Stimulated activated CD4-positive, alpha-beta T cell treated with anti-CD3 and anti-CD28 coated beads, TNF-alpha, amount 100 ng/mL, for 1 hour (primary cell): ENCODE measurements at places on chromosomes 13 and 19.
A peak's percentile ranks its signal among the peaks of the same experiment; 100 is the strongest.

DNA sequence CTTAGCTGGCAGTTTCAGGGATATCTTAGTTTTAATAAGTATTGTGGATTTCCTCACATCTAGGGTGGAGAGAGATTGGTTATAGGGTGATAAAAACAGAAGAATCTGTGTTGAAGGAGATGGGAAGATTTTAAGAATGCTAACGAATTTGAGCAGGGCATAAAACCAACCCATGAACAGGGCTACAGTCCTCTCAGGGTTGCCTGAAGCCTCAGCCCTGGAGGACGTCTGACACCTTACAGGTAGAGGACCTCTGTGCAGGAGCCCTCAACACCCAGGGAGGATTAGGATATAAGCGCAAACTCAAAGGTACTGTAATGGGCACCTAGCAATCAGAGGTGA, 461 bp upstream of the WASF3 start:
- DNase-seq, result no peak

- DNase-seq, result no peak
Observed at GRCh38 chr19:55451965-55452748, 9.1 kb upstream of the SHISA7 start.

DNA sequence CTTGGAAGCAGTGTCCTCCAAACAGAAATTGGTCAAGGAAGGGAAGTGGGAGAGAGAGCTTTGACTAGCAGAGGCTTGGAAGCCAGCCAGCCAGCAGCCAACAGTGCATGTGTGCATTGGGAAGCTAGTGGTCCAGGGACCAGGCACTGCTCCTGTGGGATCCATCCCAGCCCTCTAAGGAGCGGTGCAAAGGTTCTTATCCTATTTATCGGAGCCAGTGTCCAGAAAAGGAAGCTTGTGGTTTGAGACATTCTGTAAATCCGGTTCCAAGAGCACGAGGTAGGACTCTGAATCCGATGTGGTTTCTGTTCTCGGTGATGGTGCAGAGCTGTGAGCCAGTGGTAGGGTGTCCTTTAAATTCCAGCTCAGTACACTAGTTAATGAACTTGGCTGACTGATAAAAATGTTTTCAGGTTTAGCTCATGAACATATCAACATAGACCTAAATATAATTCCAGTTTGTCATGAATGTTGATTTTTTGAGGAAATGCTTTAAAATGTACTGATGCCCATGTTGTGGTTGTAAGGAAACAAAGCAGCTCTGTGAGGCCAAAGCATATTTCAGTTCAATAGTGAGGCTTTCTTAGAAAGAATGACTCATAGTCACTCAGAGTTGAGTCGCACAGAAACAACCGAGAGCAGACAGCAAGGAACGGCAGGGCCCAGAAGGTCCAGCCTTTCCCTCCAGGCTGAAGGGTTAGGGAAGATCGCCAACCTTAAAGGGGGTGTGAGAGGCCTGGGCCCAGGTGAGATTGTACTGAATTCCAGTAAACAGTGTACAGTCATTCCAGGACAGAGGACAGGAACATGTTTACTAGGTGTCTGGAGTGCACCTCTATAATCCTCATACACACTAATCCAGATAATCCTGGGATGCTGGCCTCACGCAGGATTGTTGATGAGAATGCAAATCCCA, 21.5 kb upstream of the GARRE1 start:
- no peak for DNase-seq

DNA sequence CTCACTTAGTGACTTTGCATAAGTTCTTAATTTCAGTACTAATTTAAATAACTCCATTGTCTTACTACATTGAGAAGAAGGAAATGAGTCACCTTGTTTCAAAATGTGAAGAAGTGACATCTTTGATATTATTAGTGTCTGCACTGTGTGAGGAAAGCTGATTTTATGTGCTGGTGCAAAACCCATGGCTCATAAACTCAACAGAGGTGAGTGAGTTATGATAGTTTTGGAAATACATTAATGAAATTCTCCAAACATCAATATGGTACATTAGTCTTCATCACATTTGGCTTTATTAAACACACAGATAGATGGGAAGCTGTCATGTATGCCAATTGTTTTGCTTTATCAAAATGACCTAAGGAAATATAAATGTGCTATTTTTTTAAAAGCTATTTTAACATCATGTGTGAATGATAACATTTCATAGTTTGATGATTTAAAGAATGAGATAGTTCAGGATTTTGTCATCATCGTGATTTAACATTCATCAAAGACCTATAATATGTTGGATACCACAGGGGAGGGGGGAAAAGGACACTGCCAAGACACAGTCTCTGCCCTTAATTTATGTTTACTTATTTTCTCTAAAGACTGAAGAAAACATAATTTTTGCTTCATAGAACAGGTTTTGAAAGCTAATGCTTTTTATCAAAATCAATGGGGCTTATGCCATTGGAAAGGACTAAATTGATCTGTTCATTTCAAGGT, 902.3 kb upstream of the SLITRK1 start:
- DNase-seq, result no peak

GRCh38 chr13:64371045-64371444, 2859.1 kb downstream of the PCDH9 start:
- DNase-seq, result no peak

DNA sequence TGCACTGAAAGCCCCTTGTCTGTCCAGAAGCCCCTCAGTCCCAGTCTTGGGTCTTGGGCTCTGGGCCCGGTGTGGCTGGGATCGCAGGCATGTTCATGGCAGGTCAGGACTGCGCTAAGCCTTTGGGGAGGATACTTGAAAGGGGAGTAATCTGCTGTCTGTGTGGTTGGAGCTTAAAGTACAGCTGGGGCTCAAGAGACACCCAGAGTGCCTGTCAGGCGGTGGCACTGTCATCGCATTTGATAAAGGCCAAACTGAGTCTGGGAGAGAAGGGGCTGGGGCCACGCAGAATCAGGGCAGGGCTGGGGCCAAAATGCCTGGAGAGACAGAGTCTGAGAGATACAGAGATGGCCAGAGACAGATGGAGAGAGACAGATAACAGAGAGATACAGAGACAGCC, 4.2 kb upstream of the CILP2 start:
- no peak for DNase-seq

GRCh38 chr13:46473806-46474205, 79.2 kb upstream of the LRCH1 start:
- no peak for DNase-seq

- no peak for DNase-seq
Observed at GRCh38 chr13:75936791-75937190, 300.7 kb downstream of the LMO7 start.

- DNase-seq, result no peak
Observed at GRCh38 chr13:98657506-98658085, 80.7 kb upstream of the STK24 start.

DNA sequence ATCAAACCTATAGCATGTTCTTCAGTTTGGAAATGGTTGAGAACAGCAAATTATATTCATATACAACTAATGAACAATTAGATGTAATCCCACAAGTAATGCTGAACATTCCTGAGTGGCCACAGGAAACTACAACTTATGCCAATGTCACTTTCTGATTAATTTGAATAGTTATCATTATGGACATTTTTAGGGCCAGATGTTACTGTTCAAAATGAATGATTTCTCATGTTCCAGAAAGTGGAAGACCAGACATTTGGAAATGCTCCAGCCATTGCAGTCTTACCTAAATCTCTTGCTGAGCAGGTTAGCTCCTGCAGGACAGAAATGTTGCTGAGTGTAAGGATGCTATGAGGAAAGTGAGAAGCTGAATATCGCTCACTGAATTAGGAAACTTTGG, 819.8 kb downstream of the PCDH9 start:
- DNase-seq, result no peak

GRCh38 chr19:35447606-35448469, at the start of gene FFAR2:
TSS of gene FFAR2 (plus strand) at chr19:35448257. CDS start at chr19:35449715, 1,458 bp downstream.
- no peak for DNase-seq

- peak; percentile 66 for DNase-seq
Observed at GRCh38 chr19:6772028-6772865, at the start of gene VAV1. TSS of gene VAV1 (plus strand) at chr19:6772708. CDS start at chr19:6772808, 100 bp downstream.

- DNase-seq, result no peak
Observed at GRCh38 chr19:30807278-30807677, 435.1 kb downstream of the ZNF536 start.

GRCh38 chr13:87656306-87656705, 14.9 kb upstream of the SLITRK5 start:
- no peak for DNase-seq

DNA sequence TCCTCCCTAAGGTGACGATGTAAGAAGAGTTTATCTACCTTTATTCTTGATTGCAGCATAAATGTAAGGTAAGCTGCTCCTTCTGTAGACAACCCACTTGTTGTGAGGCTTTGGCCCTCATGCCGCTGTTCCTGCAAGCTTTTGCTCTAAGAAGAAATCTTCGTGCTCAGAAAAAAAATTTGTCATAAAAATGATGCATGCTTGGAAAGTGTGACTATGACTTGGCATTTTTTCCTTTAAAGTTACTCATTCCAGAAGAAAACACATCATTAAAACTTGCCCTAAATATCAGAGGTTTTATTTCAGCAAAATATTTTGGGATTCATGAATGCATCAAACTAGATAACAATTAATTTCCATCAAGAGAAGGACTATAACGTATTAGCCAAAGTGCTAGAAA, 39.8 kb downstream of the KCTD12 start:
- no peak for DNase-seq

DNA sequence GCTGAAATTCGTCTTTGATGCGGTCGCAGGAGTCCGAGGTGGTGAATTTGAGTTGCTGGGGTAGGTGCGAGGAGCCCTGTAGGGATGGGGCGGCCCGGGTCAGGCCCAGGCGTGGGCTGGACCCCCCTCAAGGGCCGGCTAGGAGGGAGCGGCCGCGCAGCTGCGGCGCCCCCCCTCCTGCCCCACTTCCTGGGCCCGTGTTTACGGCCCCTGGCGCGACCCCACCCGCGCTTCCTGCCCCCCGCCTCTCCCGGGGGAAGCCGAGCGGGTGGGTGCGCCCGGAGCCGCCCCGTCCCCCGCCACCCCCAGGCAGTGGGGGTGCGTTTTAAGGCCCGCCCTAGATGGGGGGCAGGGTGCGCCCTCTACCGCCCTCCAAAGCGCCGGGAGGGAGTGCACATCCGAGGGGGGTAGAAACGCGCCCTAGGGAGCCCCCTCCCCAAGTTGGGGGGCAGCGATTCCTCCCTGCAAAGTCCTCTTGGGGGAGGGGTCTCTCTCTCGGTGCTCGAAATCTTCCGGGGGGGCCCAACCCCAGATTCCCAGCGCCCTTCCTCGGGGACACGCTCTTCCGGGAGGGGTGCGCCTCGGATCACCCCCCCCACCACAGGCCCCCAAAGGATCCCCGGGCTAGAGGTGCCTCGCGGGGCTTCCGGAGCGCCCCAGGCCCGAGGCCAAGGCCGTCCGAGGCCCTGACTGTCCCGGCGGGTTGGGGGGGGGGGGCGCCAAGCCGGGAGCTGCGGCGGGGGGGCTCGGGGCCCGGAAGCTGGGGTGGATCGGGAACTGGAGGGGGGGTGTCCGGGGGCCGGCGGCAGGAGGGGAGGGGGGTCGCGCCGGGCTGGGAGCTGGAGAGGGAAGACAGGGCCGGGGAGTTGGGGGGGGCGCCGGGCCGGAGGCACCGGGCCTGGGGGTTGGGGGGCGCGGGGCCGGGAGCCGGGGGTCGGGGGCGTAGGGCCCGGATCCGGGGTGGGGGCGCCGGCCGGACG, 823 bp downstream of the TLE5 start:
- peak; percentile 68 for DNase-seq

GRCh38 chr19:53844849-53845246, 20.7 kb upstream of the NLRP12 start:
- DNase-seq, result no peak

- no peak for DNase-seq
Observed at GRCh38 chr19:3100331-3100730, 6.2 kb downstream of the GNA11 start.

GRCh38 chr19:27986299-27986698, 1226.7 kb downstream of the UQCRFS1 start:
- no peak for DNase-seq

DNA sequence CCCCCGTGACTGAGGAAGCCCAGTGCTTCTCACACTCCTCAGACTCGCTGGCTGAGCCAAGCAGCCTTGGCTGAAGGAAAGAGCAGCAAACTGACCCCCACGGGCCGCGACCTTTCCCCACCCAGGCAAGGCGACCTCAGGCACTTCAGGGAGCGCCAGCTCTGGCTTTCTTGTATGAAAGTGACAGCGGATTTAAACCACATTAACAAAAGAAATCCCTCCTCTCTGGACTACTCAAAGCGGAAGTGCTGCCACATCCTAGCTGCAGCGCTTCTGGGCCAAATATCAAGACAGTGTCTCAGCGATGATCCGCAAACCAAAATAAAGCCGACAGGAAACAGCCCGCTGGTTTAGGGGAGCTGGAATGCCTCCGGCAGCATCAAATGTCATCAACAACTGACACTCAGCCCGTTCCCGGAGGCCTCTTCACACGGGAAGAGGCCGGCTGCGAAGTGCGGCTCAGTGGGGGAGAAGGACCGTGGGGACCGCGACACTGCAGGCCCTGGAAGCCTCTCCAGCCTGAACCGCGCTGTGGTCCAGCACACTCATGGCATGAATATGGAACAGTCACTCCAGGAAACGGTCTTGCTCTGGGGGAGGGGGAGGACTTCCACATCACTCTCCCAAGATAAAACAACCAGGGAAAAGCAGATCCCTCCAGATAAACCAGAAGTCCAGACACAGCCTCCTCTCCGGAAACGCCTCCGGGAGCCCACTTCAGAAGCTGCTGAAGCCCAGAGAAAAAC, 1.4 kb downstream of the RASA3 start:
- DNase-seq, result no peak

- no peak for DNase-seq
Observed at GRCh38 chr19:31168106-31168625, 181.1 kb downstream of the TSHZ3 start.

- DNase-seq, result no peak
Observed at GRCh38 chr13:32047088-32047487, 15.5 kb downstream of the FRY start.

- DNase-seq, result no peak
Observed at GRCh38 chr13:97892717-97893116, 60.8 kb upstream of the IPO5 start.

DNA sequence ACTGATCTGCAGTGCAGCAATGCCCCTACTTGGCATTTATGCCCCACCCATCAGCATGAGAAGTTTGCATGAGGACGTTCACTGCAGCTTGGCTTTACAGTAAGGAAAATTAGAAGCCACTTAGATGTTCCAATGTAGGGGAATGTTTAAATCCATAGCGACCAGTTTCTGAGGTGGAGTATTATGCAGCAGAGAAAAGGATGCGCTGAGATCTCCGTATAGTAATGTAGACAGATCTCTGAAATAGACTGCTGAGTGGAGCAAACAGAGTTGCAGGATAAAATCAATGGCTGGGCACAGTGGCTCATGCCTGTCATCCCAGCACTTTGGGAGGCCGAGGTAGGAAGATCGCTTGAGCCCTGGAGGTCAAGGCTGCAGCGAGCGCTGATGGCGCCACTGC, 10.1 kb downstream of the PGPEP1 start:
- DNase-seq, result no peak

GRCh38 chr19:13398780-13399726, 107.2 kb downstream of the CACNA1A start:
- no peak for DNase-seq

DNA sequence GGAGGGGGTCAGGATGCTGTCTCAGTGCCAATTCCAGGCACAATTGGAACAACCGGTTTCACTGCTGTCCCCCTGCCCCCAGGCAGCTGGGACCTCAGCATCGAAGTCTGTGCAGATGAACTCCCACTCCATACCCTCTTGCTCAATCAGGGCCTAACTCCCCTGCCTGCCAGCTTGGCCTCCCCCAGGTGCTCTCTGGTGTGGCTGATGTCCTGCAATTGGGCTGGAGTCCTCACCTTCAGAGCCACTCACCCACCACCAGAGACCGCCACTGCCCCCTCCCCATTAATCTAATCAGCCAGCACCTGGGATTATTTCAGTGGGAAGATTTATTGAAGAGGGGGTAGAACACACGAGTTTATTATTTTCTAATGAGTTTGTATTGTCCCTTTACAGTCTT, 118.8 kb downstream of the MIPEP start:
- no peak for DNase-seq

GRCh38 chr19:58086825-58087710, 11.0 kb downstream of the ZSCAN18 start:
- DNase-seq, result no peak
